ENCODE measurements at places on chromosomes 3 and 15. TPM values are rescaled to one million over a fixed set of nuclear protein-coding genes. Genes with fewer than 3 reads are reported as not detected.

Gene IL17RB
- total RNA-seq = 0.94 TPM

Gene SLC22A14
- not detected for total RNA-seq

Gene SI
- not detected for total RNA-seq

Gene PARP16
- 9.1 TPM for total RNA-seq

Gene ZDHHC3
- 38.7 TPM for total RNA-seq

Gene ECE2
- not detected for total RNA-seq

Gene ZNF106
- 12.3 TPM for total RNA-seq

Gene DOCK3
- total RNA-seq = 0.50 TPM

Gene SERINC4
- 0.05 TPM for total RNA-seq

Gene SCAMP5
- 14.0 TPM for total RNA-seq

Gene STAC
- 2.6 TPM for total RNA-seq

Gene SAMMSON
- not detected for total RNA-seq

Gene MUSTN1
- 0.52 TPM for total RNA-seq

Gene SLC9C1
- total RNA-seq = not detected

All from A549 treated with CpdA at 1 μM for 4 hours (cell line).